ENCODE measurements at places on chromosomes 3 and 15.

GRCh38 chr3:197959500-197959890 is 522 bp upstream of the LMLN start:
- no peak for DNase-seq

DNA sequence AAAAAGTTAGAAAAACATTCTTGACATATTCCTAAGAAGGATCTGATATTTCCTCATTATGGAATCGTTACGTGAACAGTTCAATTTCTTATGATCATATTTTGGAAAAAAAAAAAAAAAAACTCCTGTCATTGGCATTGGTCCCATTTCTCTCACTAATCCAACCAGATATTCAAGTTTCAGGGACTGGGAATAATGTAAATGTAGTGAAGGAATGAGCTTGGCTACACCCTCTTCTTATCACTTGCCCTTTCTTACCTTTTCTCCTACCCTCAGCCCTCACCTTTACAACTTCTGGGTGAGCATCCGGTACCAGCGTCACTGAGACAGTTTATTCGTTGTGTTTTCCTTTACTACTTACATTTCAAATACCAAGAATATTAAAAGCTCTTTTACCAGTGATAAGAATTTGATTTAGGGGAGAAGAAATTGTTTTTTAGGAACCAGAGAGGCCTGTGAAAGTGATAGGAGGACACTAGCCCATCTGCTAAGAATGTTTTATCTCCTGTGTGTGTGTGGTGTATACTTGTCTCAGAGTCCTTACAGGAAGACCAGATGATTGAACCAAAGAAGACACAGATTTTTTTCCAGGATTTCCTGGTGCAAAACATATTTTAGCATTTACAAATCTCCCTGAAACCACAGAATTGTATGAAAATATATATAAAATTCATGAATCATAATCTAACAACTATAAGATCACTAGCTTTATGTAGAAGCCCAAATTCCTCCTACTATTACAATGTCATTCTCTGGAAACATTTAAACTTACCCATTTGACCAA is 946.7 kb downstream of the ZPLD1 start:
- no peak for DNase-seq

GRCh38 chr3:106183762-106184391 is 315.1 kb upstream of the CBLB start:
- no peak for DNase-seq

- peak; percentile 8 for DNase-seq
These were observed at the start of gene HCLS1 for GRCh38 chr3:121660356-121661171. TSS of gene HCLS1 (minus strand) at chr3:121660903. CDS start at chr3:121658347, 2,556 bp downstream.

DNA sequence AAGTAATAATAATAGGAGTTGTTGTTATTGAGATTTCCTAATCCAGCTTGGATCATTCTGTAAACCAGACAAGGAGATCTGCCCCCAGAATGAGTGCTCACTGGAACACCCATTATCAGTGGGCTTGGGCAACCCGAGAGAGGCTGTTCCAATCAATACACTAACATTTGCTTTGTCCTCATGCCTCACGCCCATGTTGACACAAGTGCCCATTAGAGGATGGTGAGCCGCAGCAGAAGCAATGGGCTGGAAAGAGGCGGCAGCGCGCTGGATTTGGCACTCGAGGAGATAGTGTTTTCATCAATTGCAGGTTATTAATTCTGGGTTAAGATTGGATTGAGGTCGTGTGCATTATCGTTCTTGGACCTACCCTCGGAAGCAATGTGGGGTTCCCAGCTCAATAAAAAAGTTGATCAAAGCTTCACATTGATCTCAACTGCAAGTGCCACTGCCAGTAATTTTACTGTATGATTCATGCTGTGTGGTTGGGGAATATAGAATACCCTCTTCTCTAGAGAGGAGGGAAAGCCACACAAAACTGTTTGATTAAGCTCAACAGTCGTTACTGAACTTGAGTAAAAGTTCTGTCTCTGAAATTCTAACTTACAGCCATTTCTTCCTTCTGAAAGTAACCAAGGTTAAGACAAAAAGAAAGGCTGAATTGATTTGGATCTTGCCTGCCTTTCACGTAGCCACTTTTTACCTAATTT is 15.7 kb downstream of the LYZL4 start:
- no peak for DNase-seq

DNA sequence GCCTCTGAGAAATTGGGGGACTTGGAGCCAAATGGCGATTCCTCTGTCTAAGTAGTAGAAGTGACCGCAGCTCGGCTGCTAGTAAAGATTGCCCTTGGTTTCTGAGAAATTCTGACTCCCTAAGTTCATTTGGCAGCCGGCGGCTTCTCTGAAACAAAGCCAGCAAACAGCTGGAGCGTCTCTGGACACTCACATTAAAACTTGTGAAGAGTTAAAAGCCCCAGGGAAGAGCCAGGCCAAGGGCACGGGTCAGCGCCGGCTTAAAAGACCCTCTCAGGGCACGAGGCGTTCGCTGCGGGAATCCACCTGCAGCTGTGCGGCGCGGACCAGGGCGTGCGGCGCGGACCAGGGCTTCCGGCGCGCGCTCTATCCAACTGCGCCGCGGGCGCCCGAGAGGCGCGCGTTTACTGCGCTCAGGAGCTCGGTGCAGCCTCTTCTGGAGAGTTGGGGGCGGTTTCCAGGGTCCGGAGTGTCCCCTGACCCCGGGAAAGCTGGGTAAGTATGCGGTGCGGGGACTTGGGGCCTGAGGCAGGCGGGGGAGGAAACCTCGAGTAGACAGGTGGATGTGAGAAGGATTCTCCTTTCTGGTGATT is at the start of gene COL6A5:
Gene COL6A5, plus strand, starts transcription at position 186 of the 593 bp plus-strand sequence. CDS start 27,967 bp downstream, outside the sequence.
- DNase-seq, result peak; percentile 31

DNA sequence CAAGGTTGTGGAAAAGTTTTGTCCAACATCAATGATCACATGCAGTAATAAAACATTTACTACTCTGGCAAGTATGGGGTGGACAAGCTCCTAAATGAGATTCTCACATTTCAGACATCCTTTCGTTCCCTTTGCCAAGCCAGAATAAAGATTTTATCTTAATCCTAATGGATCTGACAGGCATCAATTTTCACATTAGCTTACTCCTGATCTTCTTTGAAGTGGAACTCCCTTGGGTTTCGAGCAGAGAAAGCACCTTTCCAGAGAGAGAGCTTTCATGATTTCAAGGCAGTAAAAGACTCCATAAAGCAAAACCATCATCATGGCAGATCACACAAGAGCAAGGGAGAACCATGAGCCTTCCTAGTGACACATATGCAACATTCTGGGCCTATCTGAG is 27.3 kb upstream of the EID1 start:
- no peak for DNase-seq

DNA sequence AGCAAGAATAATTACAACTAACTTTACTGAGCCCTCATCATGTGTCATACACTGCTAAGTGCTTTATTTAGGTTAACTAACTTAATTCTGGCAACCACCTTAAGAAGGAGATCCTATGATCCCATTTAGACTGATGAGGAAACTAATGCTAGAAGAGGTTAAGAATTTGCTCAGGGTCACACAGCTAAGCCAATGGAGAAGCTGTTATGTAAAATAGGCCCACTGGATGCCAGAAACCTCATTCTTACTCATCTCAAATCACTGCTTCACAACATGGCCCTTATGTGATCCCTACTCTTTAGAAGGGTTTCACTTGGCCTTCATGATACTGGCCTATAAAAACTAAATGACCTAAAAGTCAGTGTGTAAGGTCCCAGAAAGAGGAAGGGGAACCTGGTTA is 41.2 kb downstream of the IMPG2 start:
- DNase-seq, result no peak

DNA sequence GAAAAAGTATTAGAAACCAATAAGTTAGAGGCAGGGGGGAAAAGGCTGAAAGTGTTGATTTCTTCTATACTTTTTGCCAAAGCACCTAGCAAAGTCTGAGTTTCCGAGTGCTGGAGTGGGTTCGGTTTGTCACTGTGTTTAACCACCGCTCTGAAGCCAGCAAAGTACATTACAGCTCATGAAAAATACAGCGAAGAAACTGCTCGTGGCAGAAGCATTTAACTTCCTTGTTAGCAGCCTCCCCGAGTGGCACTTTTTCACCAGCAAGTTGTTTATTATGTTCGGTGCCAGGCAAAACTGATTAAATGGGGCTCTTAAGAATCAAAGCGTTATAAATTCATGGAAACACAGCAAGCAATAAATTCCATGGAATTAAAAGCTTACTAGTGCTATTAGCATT is 313.6 kb downstream of the FOXP1 start:
- no peak for DNase-seq

GRCh38 chr3:123559040-123559861 is 25.6 kb downstream of the HACD2 start:
- DNase-seq, result no peak

DNA sequence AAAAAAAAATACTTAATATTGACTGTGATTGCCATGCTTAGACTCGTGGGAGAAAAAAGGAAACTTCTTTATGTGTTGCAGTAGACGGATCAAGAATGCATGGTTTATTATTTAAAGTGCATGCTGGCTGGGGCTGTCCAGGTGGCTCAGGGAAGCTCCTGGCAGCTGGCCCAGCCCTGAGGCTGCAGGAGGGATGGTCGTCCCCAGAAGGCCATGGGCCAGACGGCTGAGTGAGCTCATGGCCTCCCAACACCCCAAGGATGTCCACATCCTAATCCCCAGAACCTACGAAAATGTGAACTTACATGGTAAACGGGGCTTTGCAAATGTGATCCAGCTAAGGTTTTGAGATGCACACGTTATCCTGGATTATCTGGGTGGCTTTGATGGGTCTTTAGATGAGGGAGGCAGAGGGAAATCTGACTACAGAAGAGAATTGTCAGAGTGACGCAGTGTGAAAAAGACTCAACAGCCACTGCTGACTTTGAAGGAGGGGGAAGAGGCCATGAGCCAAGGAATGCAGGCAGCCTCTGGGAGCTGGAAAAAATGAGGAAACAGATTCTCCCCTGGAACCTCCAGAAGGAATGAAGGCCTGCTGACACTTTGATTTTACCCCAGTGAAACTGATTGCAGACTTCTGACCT is 29.8 kb downstream of the ADAMTS17 start:
- DNase-seq, result no peak

- no peak for DNase-seq
These were observed 80.5 kb upstream of the WNT5A start for GRCh38 chr3:55567615-55568014.

Measured in posterior cingulate gyrus (tissue), 11 donors.